ENCODE measurements at places on chromosomes 2 and 18.

- DNase-seq: no peak
Measured at GRCh38 chr2:59889305-59889704, 664.1 kb downstream of the BCL11A start.

GRCh38 chr2:157178874-157179273 is 78.6 kb upstream of the GALNT5 start:
- no peak for DNase-seq

DNA sequence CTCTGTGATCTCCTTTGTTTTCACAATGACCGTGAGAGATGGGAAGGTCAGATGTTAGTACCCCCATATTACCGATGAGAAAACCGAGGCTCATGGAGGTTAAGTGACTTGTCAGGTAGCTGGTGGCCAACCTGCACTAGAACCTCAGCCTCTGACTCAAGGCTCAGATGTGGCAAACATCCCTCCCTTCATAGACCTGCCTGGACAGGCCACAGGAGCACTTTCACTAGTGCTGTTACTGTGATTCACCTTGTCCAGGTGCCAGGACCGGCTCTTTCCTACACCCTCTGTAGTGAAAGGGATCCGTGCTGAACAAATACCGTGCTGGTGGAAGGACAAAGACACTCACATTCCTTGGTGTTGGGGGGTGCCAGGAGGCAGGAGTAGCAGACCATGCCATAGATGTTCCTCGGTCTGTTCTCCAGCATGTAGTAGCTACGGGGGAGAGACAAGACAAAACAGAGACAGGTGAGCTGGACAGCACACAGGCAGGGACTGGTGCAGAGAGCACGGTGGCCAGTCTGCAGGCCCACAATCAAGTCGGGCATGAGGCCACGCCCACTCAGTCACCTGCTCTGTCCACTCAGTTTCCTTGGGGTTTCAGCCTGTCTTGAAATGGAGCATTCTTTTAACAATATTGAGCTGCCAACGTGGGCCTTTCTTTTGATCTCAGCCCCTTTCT is 65.9 kb downstream of the EDAR start:
- DNase-seq: no peak

GRCh38 chr2:27123302-27124150 is at the start of gene ABHD1:
Gene ABHD1, plus strand, starts transcription at chr2:27123815. Its CDS starts 134 bp downstream, at chr2:27123949.
- DNase-seq: no peak

GRCh38 chr2:236642584-236643291 is 73.1 kb downstream of the ACKR3 start:
- DNase-seq: peak; percentile 94

DNA sequence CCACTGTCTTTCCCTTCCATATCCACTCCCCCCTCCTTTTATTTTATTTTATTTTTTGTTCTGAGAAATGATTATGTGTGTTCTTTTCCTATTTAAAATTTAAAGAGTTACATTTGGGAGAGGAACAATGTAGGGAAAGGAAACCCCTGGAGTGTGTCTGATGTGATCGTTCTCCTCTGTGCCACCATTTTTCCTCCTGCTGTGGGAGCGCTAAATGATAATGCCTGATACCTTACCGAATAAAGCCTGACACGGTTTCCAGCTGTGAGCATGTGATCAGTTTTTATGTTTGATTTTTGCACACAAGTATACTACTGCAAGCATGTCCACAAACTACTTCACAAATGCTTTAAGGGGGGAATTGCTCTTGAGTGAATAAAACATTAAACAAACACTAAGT is 317.8 kb upstream of the FANCL start:
- no peak for DNase-seq

GRCh38 chr2:216075510-216076485 is 5.8 kb downstream of the PECR start:
- no peak for DNase-seq

DNA sequence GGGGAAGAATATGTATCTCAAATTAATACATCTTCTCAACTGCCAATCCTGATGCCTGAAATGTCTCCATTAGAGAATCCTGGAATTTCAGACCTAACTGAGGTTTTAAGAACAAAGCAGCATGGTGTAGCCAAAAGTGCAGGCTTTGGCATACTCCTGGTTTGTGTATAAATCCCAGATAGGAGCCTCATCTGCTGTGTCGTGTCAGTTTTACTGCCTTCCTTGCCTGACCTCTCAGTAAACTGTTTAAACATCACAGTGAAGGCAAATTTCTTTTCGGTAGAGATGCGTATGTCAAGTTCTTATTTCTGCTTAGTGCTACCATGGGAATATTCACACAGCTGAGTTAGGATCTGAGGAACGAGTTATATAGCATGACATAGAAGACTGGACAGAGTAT is 7.3 kb downstream of the SCG2 start:
- DNase-seq: no peak

- peak; percentile 29 for DNase-seq
Measured at GRCh38 chr18:37398248-37398920, 167.2 kb downstream of the CELF4 start.

DNA sequence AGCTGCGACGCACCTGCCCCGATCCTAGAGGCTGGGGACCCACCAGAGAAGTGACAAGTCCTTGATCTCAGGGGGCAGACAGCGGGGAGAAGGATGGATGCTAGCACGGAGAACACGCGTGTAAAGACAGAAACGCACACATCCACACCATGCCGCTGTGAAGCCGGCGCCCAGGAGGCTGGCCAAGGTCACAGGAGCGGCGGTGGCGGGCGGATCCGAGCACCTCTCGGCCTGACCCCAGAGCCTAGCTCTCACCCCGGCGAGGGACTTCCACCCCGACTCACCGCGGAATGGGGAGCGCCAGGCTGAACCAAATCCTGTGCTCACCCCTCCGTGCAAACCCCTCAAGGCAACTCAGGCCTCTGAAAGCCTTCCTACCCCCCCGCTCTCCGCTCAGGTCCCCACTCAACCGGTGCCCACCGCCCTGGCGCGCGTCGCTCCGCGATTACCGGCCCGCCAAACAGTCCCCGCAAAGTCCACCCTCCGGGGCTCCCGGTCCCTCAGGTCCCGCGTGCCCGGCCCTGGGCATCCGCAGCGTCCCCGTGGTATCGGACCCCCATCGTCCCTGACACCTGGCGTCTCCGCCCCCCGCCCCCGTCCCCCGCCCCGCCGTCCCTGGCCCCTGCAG is 460 bp upstream of the LRRFIP1 start:
- no peak for DNase-seq

GRCh38 chr2:176118601-176119339 is 2.2 kb downstream of the HOXD10 start:
- DNase-seq: no peak

- DNase-seq: no peak
Measured at GRCh38 chr2:233686928-233687327, 5.2 kb downstream of the UGT1A7 start.

- no peak for DNase-seq
Measured at GRCh38 chr2:102888514-102888913, 126.7 kb downstream of the TMEM182 start.

DNA sequence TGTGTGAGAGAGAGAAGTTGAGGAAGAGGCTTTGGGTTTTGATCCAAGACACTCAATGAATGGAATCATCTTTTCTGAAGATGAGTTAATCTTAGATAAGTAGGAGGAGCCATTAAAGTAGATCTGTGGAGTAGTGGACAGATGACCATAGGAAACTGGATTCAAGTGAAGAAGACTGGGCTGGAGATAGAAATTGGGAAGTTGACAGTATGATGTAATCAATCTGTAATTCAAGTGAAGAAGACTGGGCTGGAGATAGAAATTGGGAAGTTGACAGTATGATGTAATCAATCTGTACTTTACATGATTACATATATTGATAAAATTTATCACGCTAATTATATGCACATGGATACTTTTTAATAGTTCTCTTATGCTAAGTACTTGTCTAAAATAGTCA is 92.8 kb downstream of the PHLPP1 start:
- no peak for DNase-seq

DNA sequence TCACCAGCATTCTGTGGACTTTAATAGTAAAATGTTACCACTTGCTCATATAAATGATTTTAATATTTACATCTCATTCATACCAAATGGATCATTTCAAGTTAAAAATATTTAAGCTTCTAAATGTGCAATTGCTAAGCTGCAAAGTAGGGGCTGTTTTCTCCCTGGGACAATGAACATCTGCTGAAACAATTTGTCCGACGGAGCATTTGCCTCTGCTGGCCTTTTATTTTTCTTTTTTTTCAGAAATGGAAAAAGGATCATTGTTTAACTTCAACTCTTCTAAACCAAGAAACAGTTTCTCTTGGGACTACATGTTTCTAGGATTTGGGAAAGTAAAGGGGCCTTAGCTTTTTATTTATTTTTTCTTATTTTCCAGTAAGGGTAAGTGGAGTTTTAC is 43.8 kb upstream of the ITPRID2 start:
- DNase-seq: no peak

GRCh38 chr2:149568138-149568537 is 19.4 kb downstream of the MMADHC start:
- no peak for DNase-seq

- no peak for DNase-seq
Measured at GRCh38 chr2:180367815-180368214, 360.7 kb upstream of the CWC22 start.

GRCh38 chr2:96554293-96555145 is 18.0 kb downstream of the ARID5A start:
- no peak for DNase-seq

GRCh38 chr18:78364388-78364960 is 615.1 kb upstream of the SALL3 start:
- DNase-seq: no peak

DNA sequence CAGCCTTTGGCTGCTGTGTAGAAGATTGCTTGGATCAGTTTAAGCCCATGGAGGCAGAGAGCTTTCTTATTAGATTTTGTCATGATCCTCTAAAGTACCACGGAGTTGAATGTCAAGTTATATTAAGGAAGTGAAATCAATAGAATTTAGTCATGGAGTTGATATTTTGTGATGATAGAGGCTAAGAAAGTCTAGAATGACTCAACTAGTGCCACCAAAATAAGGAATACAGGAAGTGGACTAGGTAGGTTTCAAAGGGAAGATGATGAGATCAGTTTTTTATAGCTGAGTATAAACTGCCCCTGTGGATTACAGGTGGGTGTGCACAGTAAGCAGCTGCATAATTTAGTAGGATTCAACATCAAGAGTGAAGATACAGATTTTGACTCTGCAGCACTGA is 25.2 kb downstream of the FBXO36 start:
- DNase-seq: no peak

DNA sequence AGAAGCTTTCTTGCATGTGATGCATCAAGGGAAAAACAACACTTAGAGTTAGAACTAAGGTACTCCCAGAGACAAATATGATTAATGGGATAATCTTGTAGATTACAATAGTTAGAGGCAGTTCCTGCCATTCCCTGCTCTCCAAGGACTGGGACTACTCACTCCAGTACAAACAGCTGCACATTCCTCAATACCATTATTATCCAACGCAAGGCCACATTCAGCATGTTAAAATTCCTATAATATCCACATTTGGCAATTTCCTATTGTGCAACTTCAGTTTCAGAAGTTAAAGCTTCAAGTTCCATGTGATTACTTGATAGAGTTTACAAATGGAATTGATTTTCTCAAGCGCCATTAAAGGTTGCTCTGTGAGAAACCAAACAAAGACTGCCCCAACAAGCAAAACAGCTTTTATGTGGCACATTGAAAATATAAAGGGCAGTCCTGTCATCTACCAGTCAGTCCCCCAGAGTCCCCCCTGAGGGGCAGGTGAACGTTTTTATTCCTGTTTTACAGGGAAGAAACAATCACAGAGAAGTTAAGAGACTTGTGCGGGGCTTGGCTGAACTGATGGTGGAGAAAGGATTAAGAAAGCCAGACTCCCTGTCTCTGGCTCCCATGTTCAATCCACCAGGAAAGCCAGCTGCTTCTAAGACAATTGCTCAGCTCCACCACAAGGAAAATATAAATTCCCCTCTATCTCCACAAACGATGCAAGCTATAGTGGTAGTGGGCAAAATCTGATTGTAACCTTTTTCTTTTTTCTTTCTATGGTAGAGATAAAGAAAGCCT is 72.6 kb downstream of the TXNL1 start:
- peak; percentile 89 for DNase-seq

- peak; percentile 55 for DNase-seq
Measured at GRCh38 chr18:72375618-72376017, 168.5 kb downstream of the CBLN2 start.

- peak; percentile 70 for DNase-seq
Measured at GRCh38 chr2:51995293-51995692, 963.4 kb upstream of the NRXN1 start.

DNA sequence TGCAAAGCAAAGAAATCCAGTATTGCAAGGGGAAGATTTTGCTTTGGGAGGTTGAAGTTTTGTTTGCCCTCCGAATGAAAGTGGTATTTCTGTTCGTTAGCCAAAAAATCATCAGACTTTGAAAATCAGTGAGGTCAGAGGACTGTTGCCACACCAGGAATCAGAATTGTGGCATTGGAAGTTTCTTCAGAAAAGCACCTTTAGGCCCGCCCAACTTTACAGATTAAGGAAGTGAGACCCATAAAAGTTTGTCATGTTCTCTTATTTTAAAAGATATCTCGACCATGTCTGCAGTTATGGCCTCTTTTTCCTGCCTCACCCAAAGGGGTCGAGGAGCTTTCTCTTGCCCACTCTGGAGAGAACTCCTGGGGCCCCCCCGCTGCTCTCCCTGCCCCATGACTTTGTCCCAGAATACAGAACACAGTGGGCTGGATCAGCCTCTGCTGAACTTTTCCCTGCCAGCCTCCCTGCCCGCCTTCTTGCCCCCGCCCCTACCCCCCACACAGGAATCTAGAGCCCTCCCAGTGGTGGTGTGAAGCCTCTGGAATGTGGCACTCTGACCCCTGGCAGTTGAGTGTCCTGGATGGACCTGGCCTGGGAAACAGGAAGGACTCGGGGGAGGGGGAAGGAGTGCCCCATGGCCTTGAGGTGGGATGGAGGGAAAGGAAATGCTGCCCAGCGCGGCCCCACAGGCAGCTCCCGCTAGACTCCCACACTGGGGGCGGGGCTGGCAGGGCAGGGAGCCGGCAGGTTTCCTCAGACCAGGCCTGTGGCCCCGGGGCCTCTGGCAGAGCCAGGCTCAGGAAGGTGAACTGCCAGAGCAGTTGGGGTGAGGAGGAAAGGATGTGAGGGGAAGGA is 25.3 kb downstream of the CRIM1 start:
- DNase-seq: no peak

DNA sequence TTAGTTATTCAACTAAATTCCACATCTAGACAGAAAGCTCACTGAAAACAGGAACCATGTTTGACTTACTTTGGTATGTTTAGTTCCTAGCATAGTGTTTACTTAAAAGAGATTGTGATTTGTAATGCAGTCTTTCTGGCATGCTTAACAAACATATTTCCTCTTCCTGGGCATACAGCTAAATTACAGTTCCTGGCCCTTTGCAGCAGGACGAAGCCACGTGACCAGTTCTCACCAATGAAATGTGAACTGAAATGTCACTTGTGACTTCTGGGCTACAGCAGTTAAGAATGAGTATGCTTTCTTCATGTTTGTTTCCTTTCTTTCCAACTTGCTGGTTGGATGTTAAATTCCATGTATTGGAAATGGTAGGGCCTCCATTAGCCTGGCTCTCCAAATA is 330.5 kb downstream of the FIGN start:
- DNase-seq: no peak

All from GM04504 (cell line).